ENCODE measurements at places on chromosomes 6 and 20.
A peak's percentile ranks its signal among the peaks of the same experiment; 100 is the strongest.

GRCh38 chr6:13462458-13463327, 24.7 kb downstream of the GFOD1 start:
- no peak for DNase-seq

DNA sequence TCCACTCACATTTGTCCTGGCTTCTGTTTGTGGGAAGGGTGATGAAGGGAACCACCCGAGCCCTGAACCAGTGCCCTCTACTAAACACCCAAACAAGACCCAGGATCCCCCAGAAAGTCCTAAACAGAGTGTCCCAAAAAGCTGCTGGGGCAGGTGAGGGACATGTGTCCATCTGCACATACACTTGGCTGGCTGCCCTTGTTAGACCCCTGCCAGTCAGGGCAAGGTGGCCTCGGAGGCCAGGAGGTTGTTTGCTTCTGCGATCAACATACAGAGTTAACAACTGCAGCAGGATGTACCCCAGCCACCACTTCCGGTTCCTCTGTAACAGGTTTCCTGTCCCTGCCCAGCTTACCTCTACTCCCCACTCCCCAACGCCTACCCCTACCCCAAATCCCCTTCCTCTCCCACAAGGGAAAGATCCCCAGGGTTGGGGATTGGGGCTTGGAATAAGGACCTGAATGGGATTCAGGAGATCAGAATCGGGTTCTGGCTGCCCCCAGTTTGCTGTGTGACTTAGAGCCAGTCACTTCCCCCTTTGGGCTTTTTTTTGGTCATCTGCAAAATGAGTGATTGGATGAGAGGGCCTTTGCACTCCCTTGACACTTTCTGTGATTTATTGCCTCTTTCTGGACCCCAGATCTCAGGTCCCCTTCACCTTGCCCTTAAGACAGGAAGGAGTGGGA, 13.9 kb downstream of the DEF6 start:
- DNase-seq: no peak

DNA sequence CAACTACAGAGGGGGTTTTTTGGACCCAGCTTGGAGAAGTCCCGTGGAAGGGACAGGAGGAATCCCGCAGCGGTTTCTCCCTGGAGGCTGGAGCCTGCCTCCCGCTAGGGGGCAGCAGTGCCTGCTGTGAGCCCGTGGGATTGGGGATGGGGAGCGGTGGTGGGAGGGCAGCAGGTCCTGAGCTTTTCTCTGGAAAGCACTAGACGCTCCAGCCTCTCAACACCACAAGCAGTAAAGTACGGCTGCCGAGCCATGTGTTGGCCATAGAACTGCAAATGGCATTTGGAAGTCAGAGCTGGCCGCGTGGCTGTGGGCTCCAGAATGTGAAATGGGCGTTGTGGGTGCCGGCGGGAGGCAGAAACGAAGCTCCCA, 47.8 kb downstream of the GMPR start:
- no peak for DNase-seq

- no peak for DNase-seq
These were observed 193.6 kb upstream of the SLC24A3 start for GRCh38 chr20:19018881-19019280.

DNA sequence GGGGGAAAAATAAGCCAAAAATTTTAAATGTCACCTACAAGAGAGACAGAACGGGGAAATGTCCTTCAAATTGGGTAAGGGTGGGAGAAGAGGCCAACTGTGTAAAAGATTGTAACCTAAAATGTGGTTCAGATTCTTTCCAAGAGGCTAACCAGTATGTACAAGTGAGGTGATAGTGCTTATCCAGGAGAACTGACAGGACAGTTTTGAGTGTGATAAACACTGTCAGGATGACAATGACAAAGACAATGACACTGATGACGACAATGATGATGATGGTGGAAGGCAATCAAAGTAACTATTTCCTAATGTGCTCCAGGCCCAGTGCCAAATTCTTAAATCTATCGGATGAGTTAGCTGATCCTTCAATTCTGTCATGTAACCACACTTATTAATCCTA, 57.3 kb downstream of the TASP1 start:
- DNase-seq: no peak

GRCh38 chr6:20312606-20313005, 89.1 kb upstream of the E2F3 start:
- no peak for DNase-seq

DNA sequence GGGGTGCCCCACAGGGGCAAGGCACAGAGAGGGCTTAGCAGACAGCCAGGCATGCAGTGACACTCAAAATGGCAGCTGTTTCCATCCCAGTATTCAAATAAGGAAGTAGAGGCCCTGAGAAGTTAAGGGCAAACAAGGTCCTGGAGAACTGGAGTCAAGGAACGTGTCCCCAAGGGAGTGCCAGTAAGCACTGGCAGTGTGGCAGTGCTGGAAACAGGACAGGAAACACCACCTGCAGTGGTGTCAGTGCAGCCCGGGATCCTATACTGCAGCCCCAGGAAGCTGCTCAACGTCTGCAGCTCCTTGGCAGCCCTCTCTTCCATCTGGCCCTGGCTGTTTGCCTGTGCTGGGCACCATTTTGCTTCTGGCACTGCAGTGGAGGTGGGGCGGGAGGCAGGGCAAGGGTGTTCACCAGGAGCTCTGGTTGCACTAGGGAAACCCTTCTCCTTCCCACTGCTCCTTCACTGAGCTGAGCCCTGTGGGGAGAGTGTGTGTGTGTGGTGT, 56.3 kb downstream of the EDN3 start:
- no peak for DNase-seq

GRCh38 chr20:38633577-38634093, 32.0 kb downstream of the ARHGAP40 start:
- peak; percentile 72 for DNase-seq

GRCh38 chr6:53244399-53244931, 95.8 kb upstream of the GCM1 start:
- no peak for DNase-seq

DNA sequence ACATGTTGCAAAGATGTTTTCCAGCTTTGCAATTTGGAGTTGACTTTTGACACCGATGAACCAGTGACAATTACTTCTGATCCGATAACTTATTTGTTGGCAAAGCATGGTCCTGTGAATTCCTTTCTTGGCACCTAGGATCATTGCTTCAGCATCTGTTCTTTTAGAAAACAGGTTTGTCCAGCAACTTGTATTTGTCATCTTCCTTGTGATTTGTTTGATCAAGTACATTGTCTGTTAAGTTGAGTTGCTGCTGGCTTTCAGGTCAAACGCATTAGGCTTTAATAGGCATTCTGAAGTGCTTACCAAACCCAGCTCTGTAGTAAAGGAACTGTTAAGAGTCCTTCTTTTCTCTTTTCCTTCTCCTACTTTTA, 192.4 kb upstream of the ZNF217 start:
- DNase-seq: no peak

DNA sequence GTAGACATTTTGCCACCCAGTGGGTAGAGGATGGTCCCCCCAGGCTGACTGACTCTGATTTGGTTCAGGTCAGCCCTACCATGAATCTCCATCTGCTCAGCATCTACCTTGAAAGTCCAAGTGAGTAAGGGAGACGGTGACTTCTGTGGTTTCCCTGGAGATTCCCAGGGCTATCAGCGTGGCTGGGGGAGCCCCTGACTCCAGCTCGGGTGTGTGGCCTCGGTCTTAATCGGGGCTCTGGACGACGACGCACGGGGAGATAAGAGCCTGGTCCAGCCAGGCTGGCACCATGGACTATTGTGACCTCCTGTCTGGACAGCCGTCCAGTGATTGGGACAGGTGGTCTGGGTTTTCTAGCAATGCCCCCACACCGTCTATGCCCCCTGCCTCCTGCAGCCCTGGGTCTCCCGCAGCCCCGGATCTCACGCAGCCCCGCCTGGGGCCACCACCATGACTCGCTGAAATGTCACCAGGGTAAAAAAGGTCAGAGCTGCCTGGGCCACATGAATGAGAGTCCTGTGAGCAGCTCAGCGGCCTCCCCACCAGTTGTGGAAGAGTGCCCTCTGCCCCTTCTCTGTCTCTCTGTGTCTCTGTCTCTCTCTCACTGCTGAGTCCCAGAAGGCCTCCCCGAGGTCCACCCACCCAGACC, 47.1 kb upstream of the GATA5 start:
- no peak for DNase-seq

GRCh38 chr20:21437248-21437647, 39.9 kb upstream of the NKX2-4 start:
- DNase-seq: no peak

DNA sequence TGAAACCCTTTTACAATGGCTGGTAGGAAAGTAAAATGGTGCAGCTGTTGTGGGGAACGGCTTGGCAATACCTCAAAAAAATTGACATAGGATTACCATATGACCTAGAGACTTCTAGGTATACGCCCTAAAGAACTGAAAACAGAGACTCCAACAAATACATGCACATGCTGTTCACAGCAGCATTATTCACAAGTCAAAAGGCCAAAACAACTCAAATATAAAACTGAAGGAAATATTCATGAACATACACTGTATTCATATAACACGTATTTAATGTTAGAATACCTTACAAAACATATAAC, 74.6 kb downstream of the FOXA2 start:
- no peak for DNase-seq

GRCh38 chr20:22744341-22745193, 160.2 kb upstream of the FOXA2 start:
- DNase-seq: no peak

Data from SW480 (cell line).